ENCODE measurements at places on chromosomes 1 and 21. TPM values are rescaled to one million over a fixed set of nuclear protein-coding genes. Genes with fewer than 3 reads are reported as not detected.

- no peaks in the 10 kb centered on the region for H3K27me3 ChIP-seq
- peaks cover 30% of the 10 kb centered on the region for H3K36me3 ChIP-seq
- peak overlapping the region; percentile 81 for H3K4me3 ChIP-seq
- H3K4me1 ChIP-seq, result peaks cover 89% of the 10 kb centered on the region
- H3K27ac ChIP-seq, result peak overlapping the region; percentile 95
- DNase-seq, result peak; percentile 74
Measured at GRCh38 chr1:37477198-37477931, 3.0 kb downstream of the ZC3H12A start.

The SHE gene
- total RNA-seq, result 5.5 TPM

The SLC19A1 gene
- total RNA-seq, result 7.3 TPM

GRCh38 chr1:27563591-27564471 lies 40.1 kb downstream of the AHDC1 start:
- DNase-seq, result no peak
- H3K36me3 ChIP-seq, result no peaks in the 10 kb centered on the region
- H3K27ac ChIP-seq, result peak overlapping the region; percentile 94
- H3K27me3 ChIP-seq, result no peaks in the 10 kb centered on the region
- H3K4me3 ChIP-seq, result no peak overlapping the region
- H3K4me1 ChIP-seq, result peaks cover 97% of the 10 kb centered on the region

- no peaks in the 10 kb centered on the region for H3K36me3 ChIP-seq
- H3K27ac ChIP-seq, result no peak overlapping the region
- H3K4me1 ChIP-seq, result peaks cover 58% of the 10 kb centered on the region
- H3K27me3 ChIP-seq, result peaks cover 13% of the 10 kb centered on the region
- peak; percentile 44 for DNase-seq
- peak overlapping the region; percentile 40 for H3K4me3 ChIP-seq
Measured at GRCh38 chr1:35576061-35576765, 3.1 kb downstream of the TFAP2E start.

GRCh38 chr1:15246960-15247614 lies at the start of gene FHAD1:
FHAD1 (plus strand) TSS chr1:15247223; CDS start chr1:15251785, 4,562 bp downstream.
- H3K27me3 ChIP-seq, result peaks cover 30% of the 10 kb centered on the region
- peak within 1 kb of the TSS; percentile 52 for H3K4me3 ChIP-seq
- H3K27ac ChIP-seq, result no peak within 1 kb of the TSS
- H3K36me3 ChIP-seq, result no peaks in the 10 kb centered on the region

- H3K27me3 ChIP-seq, result no peaks in the 10 kb centered on the region
- peaks cover 22% of the 10 kb centered on the region for H3K36me3 ChIP-seq
- peaks cover 10% of the 10 kb centered on the region for H3K4me1 ChIP-seq
- H3K27ac ChIP-seq, result no peak overlapping the region
Measured at GRCh38 chr1:208078752-208079151, 165.4 kb downstream of the PLXNA2 start.

The IVL gene
- total RNA-seq, result 141 TPM

The SAMD13 gene
- 0.89 TPM for total RNA-seq

The PLA2G4A gene
- 11.0 TPM for total RNA-seq

- peaks cover 5% of the 10 kb centered on the region for H3K27me3 ChIP-seq
- DNase-seq, result no peak
- no peak overlapping the region for H3K4me3 ChIP-seq
- H3K27ac ChIP-seq, result no peak overlapping the region
- no peaks in the 10 kb centered on the region for H3K36me3 ChIP-seq
- H3K4me1 ChIP-seq, result no peaks in the 10 kb centered on the region
Measured at GRCh38 chr1:12643079-12643478, 806 bp upstream of the AADACL4 start.

Data from suprapubic skin (tissue), 4 donors.